ENCODE measurements at places on chromosomes 5 and 9.

DNA sequence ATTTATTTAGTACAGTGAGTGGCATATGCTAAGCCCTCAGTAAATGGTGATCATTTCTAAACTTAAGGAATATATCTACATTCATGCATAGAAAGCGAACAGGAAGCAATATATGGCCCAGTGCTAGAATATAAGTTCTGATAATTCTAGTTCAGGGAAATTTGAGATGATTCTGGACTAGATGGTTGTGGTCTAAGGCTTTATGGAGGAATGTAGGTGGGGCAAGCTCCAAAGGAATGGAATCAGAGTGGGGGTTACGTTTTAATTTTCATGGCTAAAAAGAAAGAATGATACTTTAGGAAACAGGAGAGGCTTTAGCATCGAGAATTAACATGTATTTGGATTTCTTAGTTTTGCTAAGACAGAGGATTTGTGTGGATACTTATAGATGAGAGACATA is 56.1 kb downstream of the MTREX start:
- no peak for DNase-seq

DNA sequence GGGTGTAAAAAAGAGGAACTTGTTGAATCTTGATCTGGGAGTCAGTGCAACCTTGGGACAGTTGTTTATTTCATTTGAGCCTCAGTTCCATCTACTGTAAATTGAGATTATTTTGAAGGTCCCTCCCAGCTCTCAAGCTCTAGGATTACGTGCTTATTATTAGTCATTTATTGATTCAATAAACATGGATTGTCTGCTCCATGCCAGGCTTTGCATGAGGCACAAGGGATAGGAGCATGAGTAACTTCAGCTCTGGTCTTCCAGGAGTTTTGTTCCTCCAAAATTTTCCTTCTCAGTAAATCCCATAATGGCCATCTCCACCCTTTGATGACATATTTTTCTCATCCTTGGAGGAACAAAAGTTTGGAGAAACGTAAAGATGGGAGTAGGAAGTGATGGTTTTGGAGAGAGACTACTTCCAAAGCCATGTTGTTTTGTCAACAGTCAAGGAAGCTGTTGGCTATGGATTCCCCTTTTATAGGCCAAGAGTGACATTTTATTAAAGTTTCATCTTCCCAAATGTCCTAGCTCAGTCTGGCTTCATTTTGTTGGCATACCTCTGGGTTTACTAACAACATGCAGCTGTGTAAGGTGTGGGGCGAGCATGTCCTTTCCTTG is 244.6 kb downstream of the DMRT2 start:
- DNase-seq: no peak

- no peak for DNase-seq
These were observed 424 bp upstream of the MARCOL start for GRCh38 chr5:148237785-148238417.

GRCh38 chr9:123727332-123727731 is 202.6 kb downstream of the DENND1A start:
- DNase-seq: no peak

DNA sequence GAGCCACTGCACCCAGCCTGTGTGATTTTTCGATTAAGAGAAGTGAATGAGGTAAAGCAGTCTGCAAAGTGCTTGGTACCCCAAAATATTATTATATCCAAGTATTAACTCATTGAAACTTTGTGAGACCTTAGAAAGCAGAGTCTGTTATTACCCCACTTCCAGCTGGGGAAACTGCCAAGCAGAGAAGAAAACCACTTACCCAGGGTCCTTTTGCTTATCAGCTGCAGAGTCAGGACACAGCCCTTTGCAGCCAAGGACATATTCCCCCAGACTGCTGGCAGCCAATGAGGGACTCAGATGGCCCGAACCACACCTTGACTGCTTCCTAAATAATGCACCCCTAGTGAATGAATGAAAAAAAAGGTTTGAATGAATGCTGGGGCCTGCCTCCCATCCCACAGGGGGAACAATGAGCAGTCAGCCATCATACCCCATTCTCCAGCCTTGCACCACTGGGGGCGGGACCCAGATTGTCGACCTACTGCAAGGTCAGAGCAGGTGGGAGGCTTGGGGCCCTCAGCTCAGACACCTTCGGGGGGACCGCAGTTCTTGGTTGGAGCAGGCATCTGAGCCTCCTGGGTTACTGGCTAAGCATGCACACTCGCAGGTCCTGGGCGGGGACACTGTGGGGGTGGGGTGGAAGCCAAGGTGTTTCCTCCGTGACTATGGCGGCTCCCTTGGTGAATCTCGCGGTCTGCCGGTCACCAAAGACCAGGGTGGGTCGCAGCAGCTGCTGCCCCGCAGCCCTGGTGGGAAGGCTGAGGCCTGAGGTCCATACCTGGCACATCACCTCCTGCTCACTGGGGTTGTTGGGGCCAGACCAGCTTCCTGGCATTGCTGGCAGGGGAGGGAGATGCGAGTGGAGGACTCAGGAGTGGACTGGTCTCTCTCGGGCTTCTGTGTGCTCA is 29.7 kb downstream of the PRRT1B start:
- DNase-seq: no peak

- no peak for DNase-seq
These were observed 68.0 kb upstream of the C6 start for GRCh38 chr5:41281215-41281810.

- DNase-seq: no peak
These were observed 13.0 kb downstream of the RGS7BP start for GRCh38 chr5:64518793-64519192.

Data from NCI-H2227 treated with DMSO at 0.1 percent for 48 hours (cell line).